ENCODE measurements at places on chromosomes 13 and 19. TPM values are rescaled to one million over a fixed set of nuclear protein-coding genes. Genes with fewer than 3 reads are reported as not detected.

DNA sequence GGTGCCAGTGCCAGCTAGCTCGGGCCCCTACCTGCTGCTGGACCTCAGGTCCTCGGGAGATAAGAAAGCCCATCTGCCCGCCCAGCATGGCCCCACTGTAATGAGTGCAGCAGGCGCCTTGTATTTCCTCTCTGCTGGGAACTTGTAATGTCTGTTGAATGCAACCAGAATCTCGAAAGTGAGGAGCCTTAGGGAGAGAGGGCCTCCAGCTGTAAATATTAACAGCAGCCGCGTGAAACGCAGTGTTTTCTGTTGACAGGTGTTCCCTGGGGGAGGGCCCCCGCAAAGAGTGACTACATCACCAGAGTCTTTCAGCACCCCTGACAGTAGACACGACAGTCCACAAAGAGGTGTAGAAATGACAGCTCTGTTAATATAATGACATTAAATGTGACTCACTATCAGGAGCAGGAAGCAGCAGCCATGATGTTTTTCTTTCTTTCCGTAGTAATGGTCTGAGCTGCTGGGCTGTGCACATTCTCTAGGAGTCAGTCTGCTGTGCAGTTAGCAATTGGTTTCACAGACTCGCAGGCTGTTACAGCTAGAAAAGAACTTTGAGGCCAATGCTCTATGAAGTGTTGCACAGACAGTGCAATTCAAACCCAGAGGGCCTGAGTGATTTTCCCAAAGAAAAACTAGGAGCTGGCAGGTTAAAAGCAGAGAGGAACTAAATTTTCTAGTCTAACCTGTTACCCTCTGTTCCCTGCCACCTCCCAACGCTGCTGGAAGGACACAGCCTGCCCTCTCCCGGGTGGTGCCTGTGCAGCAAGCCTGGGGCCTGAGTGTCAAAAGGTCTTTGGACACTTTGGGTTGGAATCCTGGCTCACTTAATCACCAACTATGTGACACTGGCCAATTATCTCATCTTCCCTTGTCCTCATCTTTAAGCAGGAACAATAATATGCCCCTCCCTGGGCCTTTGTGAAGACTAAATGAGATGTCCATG is 58.6 kb upstream of the WASF3 start:
- DNase-seq, result no peak

The CASP14 gene
- not detected for total RNA-seq

DNA sequence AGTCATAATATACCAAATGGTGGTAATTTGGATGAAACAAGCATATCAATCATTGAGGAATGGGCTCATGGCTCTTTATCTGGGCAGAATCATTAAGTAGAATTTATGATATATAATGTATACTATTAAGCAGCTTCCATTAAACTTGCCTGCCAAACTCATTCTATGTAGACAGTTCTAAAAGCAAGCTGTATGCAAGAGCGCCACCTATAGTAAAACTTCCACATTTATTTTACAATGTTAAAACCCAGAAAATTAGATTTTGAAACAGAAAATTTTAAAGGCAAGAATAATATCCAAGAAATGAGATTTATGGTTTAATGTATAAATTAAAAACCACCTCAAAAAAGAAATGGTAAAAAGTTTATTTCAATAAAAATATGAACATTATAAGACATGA is 161.5 kb downstream of the MZT1 start:
- DNase-seq, result peak; percentile 27

DNA sequence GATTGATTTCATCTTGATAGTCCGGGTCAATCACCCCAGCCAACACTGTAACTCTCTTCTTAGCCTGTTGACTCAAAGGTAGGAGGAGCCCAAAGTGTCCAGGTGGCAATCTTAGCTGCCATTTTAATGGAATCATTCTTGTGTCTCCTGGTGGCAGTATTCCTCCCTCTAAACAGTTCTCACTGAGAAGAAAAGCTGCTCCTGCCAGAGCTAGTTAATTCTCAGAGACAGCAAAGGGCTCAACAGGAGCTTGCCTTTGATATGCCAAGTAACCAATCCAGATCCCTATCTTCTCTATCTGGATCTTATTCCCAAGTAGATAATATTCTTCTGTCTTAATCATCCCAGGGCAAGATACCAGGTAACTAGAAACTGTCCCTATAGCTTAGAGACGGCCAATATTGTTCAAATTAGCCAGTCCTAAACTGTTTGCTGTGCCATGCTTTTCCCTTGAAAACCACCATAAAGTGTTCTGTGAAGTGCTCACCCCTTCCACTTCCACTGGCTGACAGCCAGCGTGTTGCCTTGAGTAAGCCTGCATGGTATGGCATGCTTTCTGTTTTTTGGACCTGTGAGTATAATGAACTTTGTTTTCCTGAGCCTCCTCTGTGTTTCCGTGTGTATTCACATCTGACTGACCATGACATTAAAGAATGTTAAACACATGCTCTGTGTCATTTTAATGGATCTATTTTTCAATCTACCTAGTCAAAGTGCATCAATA is 463.7 kb upstream of the SLITRK5 start:
- no peak for DNase-seq

DNA sequence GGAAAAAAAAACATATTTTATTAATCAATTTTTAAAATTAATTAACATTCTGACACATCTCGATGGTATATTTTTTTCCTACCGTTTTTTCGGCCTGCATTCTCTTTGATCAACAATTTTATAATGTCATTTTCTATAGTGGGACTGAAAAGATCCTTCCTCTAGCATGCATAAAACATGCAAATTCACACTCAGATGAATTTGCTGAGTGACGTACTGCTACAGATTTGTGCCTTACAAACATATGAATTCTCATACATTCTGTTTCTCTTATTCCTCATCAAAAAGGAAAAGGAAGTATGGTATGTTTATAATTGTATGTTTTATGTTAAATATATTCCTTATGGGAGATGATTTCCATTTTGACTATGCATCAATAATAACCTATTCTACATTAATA is 458.2 kb downstream of the TSHZ3 start:
- no peak for DNase-seq

The NUP62 gene
- 22.3 TPM for total RNA-seq

GRCh38 chr19:14091081-14091812 is 696 bp upstream of the SAMD1 start:
- no peak for DNase-seq

DNA sequence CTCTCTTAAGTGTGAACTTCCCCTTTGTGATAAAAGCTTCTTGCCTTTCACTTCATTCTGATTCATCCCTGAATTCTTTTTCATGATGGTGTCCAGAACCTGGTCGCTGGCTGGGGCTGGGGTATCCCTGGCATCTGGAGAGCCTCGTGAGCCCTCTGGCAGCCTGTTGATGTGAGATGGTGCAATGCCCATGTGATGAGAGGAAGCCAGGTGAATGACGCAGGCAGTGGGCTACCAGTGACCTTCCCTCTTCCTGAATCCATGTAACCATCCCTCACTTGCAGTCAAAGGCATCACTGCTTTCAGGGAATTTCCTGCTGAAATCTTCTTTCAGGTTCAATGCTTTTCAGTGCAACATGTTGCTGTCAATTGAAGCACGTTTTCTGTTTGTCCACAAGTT is 158.6 kb upstream of the SLC10A2 start:
- no peak for DNase-seq

The USHBP1 gene
- not detected for total RNA-seq

The NUDT19 gene
- total RNA-seq, result 35.8 TPM

The NALCN gene
- total RNA-seq, result 4.3 TPM

GRCh38 chr13:29511980-29512379 is 83.5 kb downstream of the SLC7A1 start:
- DNase-seq, result no peak

DNA sequence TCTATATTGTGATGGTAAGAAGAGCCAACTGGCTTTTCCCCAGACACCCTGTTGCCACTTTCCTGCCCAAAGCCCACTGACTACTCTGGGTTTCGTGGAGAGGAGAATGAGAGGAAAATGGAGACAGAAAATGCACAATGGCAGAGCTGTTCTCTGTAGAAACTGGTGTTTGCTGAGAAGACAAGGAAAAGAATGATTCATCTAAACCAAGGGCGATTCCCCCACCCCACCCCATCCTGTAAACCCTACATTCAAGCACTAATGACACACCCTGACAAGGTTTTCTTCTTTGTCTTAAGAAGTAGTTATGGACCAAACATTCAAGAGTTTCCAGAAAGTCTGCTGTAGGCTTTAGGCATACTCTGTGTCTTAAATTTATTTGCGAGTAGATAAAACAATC is 68.8 kb downstream of the DOCK9 start:
- no peak for DNase-seq

The CDC42EP5 gene
- total RNA-seq, result not detected

DNA sequence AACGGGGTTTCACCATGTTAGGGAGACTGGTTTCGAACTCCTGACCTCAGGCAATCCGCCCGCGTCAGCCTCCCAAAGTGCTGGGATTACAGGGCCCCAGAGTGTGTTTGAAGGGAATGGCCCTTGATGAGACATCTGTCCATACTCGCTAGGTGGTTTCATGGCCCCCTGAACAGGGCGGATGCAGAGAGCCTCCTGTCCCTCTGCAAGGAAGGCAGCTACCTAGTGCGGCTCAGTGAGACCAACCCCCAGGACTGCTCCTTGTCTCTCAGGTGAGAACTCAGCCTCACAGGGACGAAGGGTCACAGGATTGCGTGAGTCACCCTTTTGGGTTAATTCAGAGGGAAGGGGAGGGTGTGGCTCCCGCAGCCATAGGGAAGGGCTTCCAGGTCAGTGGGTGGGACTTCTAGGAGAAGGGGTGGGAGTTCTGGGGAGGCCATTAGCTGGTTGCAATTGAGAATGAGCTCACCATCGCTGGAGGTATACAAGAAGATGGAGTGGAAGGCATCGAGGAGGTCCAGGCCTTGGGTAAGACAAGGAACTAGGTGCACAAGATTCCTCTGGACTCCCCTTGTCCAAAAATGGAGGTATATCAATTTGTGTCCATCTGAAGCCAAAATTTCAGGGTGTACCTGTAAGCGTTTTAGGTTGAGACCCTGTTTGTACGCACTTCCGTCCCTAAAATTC is 9.2 kb downstream of the SHD start:
- no peak for DNase-seq

GRCh38 chr19:39796000-39796498 is 17.4 kb downstream of the LEUTX start:
- DNase-seq, result no peak

DNA sequence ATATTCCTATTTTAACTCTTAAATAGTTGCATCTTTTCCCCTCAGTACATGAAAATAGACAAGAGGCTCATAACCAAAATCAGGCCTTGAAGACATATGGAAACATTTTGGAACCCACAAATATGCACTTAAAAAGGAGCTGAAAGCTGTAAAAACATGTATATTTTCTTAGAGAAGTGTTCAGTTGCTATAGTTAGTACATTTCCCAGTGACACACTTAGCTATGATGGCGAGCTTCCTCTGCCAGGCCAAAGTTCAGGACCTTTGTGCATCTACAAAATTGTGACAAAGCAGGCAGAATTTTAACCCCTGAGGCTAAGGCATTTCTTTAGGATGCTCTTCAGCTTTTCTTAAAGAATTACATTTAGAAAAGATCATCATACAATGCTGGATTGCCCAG is 54.5 kb downstream of the RCBTB2 start:
- DNase-seq, result no peak

The SGCG gene
- total RNA-seq, result 0.10 TPM

- DNase-seq, result no peak
Measured at GRCh38 chr19:30780032-30780431, 407.8 kb downstream of the ZNF536 start.

DNA sequence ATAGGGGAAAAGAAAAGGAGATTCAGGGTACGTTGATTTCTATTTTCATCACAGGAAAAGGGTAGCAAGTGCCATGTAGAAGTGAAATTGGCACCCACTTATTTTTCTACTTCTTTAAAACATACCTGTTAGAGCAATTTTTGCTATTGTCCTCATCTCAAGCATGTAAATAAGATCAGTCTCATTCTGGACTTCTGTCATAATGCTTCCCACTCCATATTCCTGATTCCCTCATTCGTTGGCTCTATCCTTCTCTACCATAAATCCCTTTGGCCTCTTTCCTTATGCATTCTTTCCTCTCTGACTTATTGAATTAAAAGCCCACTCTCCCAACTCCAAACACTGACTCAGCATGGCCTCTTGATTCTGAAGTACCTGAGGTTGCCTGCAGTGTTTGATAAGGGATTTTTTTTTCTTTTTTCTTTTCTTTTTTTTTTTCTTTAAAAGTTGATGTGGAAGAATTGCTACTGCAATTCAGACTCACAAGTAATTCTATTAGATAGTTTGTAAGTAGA is 465.7 kb downstream of the SLITRK6 start:
- no peak for DNase-seq

- no peak for DNase-seq
Measured at GRCh38 chr19:6987850-6988249, 33.4 kb downstream of the MBD3L2B start.

DNA sequence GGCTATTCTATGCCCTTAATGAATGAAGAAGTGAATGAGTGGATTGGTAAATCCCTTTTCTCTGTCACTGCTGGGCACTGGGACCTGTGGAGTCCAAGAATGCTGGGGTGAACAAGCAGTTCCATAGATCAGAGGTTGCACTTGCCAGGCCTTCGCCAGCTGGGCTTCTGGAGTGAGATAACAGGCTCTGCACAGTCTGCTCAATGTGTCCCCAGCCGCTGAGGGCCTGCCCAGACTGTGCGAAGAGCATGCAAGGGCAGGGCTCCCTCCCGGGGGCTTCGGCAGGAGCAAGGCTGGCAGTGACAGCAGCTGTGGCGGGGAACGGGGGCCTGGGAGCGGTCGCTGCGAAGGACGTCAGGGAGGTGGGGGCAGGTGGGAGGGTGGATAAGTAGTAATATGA is 51.3 kb downstream of the ZNF536 start:
- DNase-seq, result no peak

The SKA3 gene
- 16.4 TPM for total RNA-seq
